ENCODE measurements at places on chromosomes 13 and 19. TPM values are rescaled to one million over a fixed set of nuclear protein-coding genes. Genes with fewer than 3 reads are reported as not detected.

FGF21 gene
- not detected for total RNA-seq

FXYD7 gene
- total RNA-seq: 0.46 TPM

ZNF625 gene
- 3.8 TPM for total RNA-seq

NKG7 gene
- 125 TPM for total RNA-seq

DNA sequence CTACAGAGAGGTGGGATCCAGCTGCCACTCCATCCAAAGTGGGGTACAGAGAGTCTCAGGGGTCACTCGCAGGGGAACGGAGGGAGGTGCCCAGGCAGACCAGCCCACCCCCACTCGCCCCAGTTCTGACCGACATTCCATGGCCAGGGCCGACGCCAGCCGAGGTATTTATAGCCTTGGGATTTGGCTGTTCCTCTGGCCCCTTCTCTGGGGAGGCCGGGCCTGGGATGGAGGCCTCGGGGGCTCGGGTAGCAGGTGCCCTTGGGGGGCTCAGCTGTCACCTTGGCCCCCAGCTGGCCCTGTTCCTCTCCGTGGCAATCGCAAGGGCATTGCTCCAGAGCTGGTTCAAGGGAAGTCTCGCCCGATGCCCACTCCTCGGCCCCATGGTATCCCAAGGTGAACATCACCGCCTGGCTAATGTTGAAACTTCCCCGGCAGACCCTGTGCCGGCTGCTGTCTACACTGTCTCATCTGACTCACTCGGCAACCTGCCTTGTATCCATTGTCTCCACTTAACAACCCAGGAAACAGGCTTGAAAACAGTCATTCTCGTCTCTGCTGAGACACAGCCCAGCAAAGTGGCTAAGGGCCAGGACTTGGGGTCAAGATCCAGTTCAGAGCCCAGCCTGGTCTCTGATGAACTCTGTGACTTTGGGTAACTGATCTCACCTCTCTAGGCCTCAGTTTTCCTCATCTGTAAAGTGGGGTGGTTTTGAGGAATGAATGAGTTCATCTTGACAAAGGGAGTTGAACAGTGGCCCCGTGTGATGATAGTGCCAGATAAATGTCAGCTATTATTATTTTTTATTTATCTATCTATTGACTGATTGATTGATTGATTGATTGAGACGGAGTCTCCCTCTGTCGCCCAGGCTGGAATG, 9.7 kb downstream of the PRKACA start:
- H3K27me3 ChIP-seq: no peaks in the 10 kb centered on the region
- DNase-seq: no peak
- no peak overlapping the region for H3K4me3 ChIP-seq
- H3K36me3 ChIP-seq: peaks cover 6% of the 10 kb centered on the region
- H3K4me1 ChIP-seq: peaks cover 13% of the 10 kb centered on the region

DACT3 gene
- 3.1 TPM for total RNA-seq

GRCh38 chr19:1491849-1492170, 829 bp downstream of the REEP6 start:
- H3K4me3 ChIP-seq: peak overlapping the region; percentile 63
- peaks cover 3% of the 10 kb centered on the region for H3K27me3 ChIP-seq
- peaks cover 9% of the 10 kb centered on the region for H3K4me1 ChIP-seq
- H3K27ac ChIP-seq: no peak overlapping the region
- no peaks in the 10 kb centered on the region for H3K36me3 ChIP-seq

GRCh38 chr19:33705090-33705847, 83.5 kb downstream of the CHST8 start:
- DNase-seq: no peak
- no peak overlapping the region for H3K4me3 ChIP-seq
- no peak overlapping the region for H3K27ac ChIP-seq
- peaks cover 2% of the 10 kb centered on the region for H3K27me3 ChIP-seq
- no peaks in the 10 kb centered on the region for H3K36me3 ChIP-seq

- peak within 1 kb of the TSS; percentile 93 for H3K4me3 ChIP-seq
- peak; percentile 94 for DNase-seq
- H3K27me3 ChIP-seq: no peaks in the 10 kb centered on the region
- H3K36me3 ChIP-seq: peaks cover 35% of the 10 kb centered on the region
- peak within 1 kb of the TSS; percentile 93 for H3K27ac ChIP-seq
These were observed at the start of gene MIR17HG for GRCh38 chr13:91347202-91347995. Gene MIR17HG (plus strand): TSS chr13:91347687.

GRCh38 chr19:45539459-45539858, 32.2 kb downstream of the VASP start:
- no peak overlapping the region for H3K27ac ChIP-seq
- no peak for DNase-seq
- H3K4me3 ChIP-seq: no peak overlapping the region

DNA sequence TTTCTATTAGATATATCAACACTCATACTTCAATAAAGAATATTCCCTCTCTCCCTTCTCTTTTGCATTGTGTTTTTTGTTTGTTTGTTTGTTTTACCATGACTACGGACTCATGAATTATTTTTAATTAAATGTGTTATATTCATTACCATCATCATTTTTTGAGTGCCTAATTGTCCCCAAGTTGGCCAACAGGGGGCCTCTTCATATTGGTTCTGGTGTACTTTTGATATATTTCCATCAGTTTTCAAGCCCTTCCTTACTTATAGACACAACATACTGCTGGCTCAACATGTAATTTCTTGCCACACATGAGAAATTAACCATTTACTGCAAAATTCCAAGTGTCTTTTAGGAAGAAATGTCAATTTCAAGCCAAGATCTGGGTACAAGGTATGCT, 54.5 kb upstream of the GPC6 start:
- DNase-seq: no peak
- peaks cover 3% of the 10 kb centered on the region for H3K4me1 ChIP-seq
- H3K36me3 ChIP-seq: no peaks in the 10 kb centered on the region

DNA sequence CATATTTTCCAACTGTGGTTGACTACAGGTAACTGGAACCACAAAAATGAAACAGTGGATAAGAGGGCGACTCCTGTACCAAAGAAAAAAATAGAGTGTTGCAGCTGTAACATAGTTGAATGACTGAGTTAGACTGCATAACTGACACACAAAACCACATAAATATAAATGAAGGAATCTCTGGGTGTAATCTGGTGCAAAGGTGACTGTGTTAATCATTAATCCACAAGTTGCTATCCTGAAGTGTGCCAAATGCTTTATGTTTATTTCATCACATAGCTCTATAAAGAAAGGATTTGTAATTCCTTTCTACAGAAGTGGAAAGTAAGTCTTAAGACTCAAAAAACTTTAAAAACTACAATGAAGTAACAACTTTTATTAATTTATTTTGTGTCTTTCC, 6.0 kb upstream of the GJB2 start:
- H3K27ac ChIP-seq: no peak overlapping the region
- no peak for DNase-seq
- H3K27me3 ChIP-seq: peaks cover 27% of the 10 kb centered on the region
- no peak overlapping the region for H3K4me3 ChIP-seq
- H3K36me3 ChIP-seq: peaks cover 1% of the 10 kb centered on the region

ZNF560 gene
- 0.25 TPM for total RNA-seq

GRCh38 chr13:71685072-71685471, 181.9 kb downstream of the DACH1 start:
- no peak overlapping the region for H3K27ac ChIP-seq
- H3K36me3 ChIP-seq: no peaks in the 10 kb centered on the region
- H3K4me3 ChIP-seq: no peak overlapping the region
- no peaks in the 10 kb centered on the region for H3K4me1 ChIP-seq

DNA sequence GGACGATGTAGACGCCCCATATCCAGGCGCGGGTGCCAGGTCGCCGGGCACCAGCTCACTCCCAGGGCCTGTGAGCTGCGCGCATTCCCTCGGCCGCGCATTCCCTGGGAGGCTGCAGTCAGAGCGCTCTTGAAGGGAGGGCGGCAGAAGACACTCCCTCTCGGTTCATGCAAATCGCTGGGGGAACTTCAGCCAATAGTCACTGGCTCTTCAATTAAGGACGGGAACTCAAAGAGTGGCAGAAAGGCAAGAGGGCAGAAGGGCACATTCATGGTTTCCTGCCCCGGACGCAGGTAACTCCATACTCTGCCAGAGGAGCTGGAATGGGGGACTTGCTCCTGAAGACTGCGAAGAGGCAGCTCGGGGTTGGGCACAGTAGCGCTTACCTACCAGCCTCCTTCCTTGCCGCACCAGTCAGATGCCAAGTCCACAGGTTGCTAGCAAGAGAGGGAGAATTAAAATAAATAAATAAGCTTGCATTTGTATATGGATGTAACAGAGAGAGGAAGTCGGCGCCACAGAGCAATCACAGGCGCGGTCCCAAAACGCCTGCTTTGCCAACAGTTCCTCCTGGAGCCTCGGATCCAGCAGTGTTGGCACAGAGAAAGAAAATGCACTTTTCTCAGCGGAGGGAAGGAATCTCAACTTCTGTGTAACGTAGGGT, 459 bp downstream of the PCDH20 start:
- H3K4me3 ChIP-seq: no peak overlapping the region
- no peaks in the 10 kb centered on the region for H3K36me3 ChIP-seq
- H3K4me1 ChIP-seq: no peaks in the 10 kb centered on the region
- no peak for DNase-seq
- peaks cover 33% of the 10 kb centered on the region for H3K27me3 ChIP-seq

DNA sequence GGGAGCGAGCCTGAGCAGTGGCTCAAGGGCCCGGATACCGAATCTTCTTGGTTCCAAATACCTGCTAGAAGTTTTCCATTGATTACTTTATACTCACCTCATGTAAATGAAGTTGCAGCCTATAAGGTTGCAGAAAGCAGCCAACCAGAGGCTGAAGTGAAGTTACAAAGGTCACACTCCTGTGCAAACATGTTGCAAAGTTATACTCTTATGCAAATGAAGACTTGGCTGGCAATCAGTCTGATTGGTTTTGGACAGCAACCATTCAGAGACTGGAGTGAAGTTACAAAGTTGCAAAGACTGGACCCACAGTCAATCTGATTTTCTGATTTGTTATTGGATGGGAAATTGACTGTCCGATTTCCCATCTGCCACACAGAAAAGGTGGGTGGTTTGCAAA, 152.5 kb downstream of the GGACT start:
- no peak overlapping the region for H3K27ac ChIP-seq
- DNase-seq: no peak
- H3K4me3 ChIP-seq: no peak overlapping the region
- peaks cover 10% of the 10 kb centered on the region for H3K36me3 ChIP-seq
- H3K4me1 ChIP-seq: peaks cover 11% of the 10 kb centered on the region
- H3K27me3 ChIP-seq: no peaks in the 10 kb centered on the region

- DNase-seq: no peak
- H3K4me3 ChIP-seq: no peak overlapping the region
- H3K36me3 ChIP-seq: no peaks in the 10 kb centered on the region
- H3K27ac ChIP-seq: no peak overlapping the region
These were observed 22.0 kb upstream of the ASPDH start for GRCh38 chr19:50535672-50536187.

DNA sequence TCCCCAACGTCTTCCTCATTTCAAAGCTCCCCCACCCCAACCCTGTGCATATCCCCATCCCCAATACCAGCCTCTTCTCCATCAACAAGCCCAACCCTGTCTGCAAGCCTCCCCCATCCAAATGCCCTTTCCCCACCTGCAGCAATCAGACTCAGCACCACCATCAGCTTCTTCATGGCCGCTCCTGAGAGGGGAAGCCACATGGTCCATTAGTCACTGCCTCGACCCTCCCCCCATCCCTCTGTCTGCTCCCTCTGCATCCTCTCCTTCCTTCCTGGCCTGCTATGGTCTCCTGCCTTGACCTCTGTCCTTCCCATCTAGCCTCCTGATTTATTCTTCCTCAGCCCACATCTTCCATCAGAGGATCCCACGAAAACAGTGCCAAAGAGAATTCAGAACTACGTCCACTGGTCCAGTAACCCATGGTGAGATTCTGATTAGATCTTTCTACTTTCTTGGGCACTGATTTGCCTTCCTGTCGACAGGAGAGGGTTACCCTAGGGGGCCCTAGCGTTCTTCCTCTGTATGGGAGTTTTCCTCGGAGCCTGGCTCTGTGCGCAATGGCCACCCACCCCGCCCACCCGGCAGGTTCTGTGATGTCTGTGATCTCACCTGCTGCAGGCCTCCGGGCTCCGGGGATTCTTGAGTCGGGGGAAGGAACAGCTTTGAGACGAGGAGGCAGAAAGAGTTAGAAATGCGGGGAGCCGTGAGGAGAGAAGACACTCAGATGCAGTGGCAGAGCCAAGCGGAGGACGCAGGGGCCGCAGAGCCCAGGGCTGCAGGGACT, 1.3 kb downstream of the KLK6 start:
- H3K36me3 ChIP-seq: no peaks in the 10 kb centered on the region
- H3K27ac ChIP-seq: no peak overlapping the region
- H3K4me1 ChIP-seq: no peaks in the 10 kb centered on the region
- peaks cover 37% of the 10 kb centered on the region for H3K27me3 ChIP-seq
- no peak overlapping the region for H3K4me3 ChIP-seq

- peaks cover 8% of the 10 kb centered on the region for H3K27me3 ChIP-seq
- no peak overlapping the region for H3K4me3 ChIP-seq
- peaks cover 4% of the 10 kb centered on the region for H3K4me1 ChIP-seq
- no peak for DNase-seq
- H3K36me3 ChIP-seq: peaks cover 17% of the 10 kb centered on the region
- no peak overlapping the region for H3K27ac ChIP-seq
These were observed 6.4 kb downstream of the POGLUT2 start for GRCh38 chr13:102792396-102792795.

DNA sequence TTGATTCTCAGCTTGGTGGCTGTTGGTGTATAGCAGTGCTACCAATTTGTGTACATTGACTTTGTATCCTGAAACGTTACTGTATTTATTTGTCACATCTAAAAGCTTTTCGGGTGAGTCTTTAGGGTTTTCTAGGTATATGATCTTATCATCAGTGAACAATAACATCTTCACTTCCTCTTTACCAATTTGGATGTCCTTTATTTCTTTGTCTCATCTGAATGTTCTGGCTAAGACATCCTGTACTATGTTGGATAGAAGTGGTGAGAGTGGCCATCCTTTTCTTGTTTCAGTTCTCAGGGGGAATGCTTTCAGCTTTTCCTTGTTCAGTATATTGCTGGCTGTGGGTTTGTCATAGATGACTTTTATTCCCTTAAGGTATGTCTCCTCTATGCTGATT, 6.0 kb upstream of the ZNF738 start:
- no peaks in the 10 kb centered on the region for H3K27me3 ChIP-seq
- H3K36me3 ChIP-seq: peaks cover 3% of the 10 kb centered on the region
- no peak for DNase-seq
- no peak overlapping the region for H3K4me3 ChIP-seq

FCGBP gene
- 4.9 TPM for total RNA-seq
